ENCODE measurements at places on chromosomes 3 and 15. TPM values are rescaled to one million over a fixed set of nuclear protein-coding genes. Genes with fewer than 3 reads are reported as not detected.

Gene PLS1
- total RNA-seq = 1.1 TPM

Gene USP19
- total RNA-seq = 49.6 TPM

Gene SLCO2A1
- 0.36 TPM for total RNA-seq

Gene SUCNR1
- under 0.01 TPM for total RNA-seq

Gene KLHL6
- total RNA-seq = under 0.01 TPM

Gene FBXL2
- total RNA-seq = 23.6 TPM
